ENCODE measurements at places on chromosomes 6 and 20.
A peak's percentile ranks its signal among the peaks of the same experiment; 100 is the strongest.

DNA sequence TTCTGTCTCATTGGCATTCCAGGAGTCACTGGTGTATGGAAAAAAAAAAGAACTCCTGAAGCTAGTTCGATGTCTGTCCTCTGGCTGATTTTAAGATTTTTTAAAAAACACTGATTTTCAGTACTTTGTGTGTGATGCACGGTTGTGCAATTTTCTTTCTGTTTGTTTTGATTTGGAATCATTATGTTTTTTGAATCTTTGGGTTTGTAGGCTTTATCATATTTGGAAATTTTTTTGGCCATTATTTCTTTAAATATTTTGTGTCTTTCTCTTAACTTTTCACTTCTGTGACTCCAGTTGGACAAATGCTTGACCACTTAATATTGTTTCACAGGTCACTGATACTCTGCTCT is 327.2 kb downstream of the BCKDHB start:
- no peak for DNase-seq

DNA sequence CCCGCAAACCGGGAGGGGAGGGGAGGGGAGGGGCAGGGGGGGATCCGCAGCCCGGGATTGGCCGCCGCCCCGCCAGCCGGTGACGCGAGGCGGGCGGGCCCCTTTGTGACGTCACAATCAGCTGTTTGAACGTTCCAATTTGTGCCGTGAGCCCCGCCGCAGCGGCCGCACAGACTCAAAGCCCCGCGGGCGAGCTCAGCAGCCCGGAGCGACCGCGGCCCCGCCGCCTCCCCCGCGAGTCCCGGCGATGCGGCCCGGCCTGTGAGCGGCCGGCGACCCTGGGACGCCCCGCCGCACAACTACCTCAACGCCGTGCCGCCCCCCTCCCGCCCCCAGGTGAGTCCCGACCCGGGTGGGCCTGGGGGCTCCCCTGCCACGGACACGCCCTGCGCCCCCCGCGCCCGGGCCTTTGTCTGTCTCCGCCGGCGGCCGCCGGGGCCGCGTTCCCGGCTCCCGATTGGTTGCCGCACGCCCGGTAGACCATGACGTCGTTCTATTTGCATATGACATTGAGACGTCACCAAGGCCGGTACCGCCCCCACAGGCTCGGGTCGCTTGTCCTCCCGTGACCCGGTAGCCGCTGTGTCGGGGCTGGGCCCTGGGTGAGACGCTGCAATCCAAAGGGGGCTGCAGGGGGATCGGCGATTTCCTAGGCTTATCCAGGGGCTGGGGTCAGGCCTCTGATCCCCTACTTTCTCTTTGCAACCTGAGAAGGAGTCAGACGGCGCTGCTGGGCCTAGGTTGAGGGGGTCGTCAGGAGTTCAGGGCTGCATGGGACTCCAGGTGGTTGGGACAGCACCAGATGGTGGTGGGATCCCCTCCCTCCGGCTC is at the start of gene TP53INP2:
Gene TP53INP2, plus strand, starts transcription at position 168 of the 831 bp plus-strand sequence. CDS start 4,396 bp downstream, outside the sequence.
- DNase-seq = peak; percentile 88

DNA sequence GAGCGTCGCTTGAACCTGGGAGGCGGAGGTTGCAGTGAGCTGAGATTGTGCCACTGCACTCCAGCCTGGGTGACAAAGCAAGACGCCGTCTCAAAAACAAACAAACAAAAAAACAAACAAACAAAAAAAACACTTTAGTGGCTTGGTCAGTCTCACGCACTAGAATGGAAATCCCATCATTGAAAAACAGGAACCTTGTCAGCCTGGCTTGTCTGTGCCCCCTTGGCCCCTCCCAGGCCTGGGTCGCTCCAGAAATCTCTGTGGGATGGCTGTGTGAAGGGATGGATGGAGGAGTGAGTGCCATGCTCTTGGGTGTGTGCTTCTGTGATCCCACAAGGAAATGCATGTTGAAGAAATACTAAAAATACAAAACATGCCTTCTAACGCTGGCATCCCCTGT is 20.9 kb upstream of the NAA20 start:
- no peak for DNase-seq

DNA sequence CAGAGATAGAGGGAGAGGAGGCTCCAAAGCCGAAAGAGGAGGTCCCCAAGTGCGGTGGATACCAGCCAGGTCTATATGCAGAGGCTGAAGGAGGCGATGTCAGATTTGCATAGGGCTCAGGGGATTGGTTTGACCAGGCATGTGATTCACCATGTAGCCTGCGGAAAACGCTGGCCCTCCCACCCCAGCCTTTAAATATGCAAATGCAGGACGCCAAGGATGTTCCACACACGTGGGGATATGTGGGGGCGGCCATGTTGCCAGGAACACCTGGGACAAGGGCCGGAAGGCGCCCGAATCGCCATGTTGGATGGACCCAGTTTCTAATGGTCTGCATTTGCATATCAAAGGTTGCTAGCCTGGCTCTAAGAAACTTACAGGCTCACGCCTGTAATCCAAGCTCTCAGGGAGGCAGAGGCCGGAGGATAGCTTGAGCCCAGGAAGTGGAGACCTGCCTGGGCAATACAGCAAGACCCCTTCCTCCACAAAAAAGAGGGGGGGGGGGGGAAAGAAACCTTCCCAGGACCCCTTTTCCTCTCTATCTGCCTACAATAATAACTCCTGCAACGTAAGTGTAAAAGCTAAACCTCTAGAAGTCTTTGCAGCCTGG is 110.5 kb downstream of the TULP4 start:
- DNase-seq = no peak

- DNase-seq = no peak
These were observed 35.9 kb upstream of the TBC1D22B start for GRCh38 chr6:37221585-37222124.

GRCh38 chr20:48314925-48315592 is 512.7 kb downstream of the PREX1 start:
- DNase-seq = no peak

DNA sequence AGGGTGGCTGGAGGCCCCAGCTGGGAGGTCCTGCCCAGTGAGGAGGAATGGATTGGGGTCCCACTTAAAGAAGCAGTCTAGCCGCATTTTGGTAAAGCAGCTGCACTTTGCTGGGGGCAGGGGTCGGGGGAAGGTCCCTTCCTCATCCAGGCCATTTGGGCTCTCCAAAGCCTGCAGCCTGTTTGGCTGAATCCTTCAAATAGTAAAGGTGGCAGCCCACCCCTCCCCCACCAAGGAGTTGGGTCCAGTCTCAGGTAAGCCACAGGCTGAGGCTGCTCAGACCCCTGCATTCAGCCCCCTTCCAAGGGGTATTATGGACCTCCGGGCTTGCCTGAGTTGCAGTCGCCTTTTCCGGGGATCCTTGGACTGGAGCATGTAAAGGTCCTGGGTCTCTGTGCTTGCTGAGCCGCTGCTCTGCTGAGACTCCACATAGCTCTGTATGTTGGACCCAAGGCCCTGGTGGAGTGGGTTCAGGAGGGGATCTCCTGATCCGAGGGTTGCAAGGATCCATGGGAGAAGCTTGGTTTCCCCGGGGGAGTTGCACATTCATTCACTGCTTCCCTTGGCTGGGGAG is 417.4 kb downstream of the KHDRBS2 start:
- no peak for DNase-seq

GRCh38 chr20:51385646-51386530 is 156.6 kb downstream of the NFATC2 start:
- no peak for DNase-seq

DNA sequence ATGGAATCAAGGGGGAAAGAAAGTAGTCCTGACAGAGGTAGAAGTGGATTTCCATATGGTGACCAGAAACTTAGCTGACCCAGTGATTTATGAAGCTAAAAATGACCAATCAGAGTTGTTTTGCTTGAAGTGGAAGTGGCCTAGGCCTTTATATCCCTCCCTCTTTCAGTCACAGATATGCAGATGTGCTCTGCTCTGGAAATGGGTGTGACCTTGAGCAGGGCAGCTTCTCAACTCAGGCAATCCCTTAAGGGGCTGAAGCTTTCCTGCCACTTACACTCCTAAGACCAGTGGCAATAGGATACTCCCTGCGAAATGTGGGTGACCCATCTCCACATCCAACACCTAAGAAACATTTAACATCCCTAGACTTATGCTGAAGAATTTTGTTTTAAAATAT is 256.6 kb downstream of the EYS start:
- DNase-seq = no peak
